Activated T-cell treated with anti-CD3 and anti-CD28 coated beads, Interleukin-2, amount 50 U/mL, for 48 hours (primary cell): ENCODE measurements at places on chromosomes 2 and 18.

DNA sequence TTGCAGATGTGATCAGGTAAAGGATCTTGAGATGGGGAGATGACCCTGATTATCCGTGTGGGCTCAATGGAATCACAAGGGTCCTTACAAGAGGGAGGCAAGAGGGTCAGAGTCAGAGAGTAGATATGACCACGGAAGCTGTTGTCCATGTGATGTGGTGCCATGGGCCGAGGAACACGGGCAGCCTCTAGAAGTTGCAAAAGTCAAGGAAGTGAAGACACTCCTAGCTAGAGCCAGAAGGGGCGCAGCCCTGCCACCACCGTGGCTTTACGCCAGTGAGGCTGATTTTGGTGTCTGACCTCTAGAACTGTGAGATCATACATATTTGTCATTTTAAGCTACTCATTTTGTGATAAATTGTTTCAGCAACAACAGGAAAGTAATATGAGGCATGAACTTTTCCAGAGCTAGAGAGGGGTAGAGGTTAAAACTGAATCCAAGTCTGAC, 114.4 kb downstream of the CAPN13 start:
- no peak for DNase-seq

DNA sequence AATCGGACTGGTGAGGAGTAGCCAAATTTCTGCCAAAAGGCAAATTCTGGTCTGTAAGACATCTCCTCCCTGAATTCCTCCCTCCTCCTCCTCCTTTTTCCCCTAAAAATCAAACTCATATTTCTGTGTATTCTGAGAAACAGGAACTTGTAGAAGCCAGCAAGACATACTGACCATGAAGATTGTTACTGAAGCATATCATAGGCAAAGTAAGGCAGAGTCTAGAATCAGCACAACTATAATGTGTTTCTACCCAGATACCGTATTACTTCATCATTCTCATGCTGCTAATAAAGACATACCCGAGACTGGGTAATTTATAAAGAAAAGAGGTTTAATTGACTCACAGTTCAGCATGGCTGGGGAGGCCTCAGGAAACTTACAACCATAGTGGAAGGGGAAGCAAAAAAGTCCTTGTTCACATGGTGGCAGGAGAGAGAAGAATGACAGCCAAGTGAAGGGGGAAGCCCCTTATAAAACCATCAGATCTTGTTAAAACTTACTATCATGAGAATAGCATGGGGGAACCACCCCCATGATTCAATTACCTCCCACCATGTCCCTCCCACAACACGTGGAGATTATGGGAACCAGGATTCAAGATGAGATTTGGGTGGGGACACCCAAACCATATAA, 24.9 kb upstream of the EPC2 start:
- no peak for DNase-seq

DNA sequence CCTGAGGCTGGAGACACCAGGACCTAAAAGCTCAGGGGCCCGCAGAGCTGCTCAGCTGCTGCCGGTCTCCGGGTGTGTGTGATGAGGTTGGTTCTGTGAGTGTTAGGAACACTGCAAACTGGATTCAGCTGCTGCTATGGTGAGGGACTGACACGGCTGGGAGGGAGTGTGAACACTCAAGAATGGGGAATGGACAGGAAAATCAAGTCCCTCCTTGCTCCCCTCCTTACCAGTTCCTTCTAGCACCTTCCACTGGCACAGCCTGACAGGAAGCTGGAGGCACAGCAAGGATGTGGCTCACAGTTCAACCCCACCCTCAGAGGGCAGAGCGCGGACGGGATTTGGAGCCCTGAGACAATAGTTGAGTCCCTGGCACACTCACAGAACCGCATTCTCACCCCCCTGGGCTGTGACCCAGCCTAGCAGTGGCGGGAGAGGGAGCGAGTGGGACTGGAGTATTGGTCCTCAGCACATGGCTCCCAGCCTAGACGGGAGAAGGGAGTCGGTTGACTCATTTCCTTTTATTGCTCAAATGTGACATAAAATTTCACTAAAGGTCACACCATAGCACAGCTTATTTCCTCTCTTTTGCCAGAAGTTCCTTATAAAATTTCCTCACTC, 42.5 kb downstream of the LRRC30 start:
- no peak for DNase-seq

DNA sequence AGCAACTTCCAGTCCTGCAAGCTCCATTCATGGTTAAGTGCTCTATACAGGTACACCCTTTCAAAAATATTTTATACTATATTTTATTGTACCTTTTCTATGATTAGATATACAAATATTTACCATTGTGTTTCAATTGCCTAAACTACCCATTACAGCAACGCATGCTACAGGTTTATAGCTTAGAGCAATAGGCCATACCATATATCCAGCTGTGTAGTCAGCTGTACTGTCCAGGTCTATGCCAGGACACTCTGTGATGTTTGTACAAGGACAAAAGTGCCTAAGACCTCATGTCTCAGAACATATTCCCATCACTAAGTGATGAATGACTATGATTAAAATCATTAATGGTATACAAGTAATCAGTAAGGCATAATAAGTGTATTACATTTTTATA, 368.7 kb downstream of the CMPK2 start:
- no peak for DNase-seq

DNA sequence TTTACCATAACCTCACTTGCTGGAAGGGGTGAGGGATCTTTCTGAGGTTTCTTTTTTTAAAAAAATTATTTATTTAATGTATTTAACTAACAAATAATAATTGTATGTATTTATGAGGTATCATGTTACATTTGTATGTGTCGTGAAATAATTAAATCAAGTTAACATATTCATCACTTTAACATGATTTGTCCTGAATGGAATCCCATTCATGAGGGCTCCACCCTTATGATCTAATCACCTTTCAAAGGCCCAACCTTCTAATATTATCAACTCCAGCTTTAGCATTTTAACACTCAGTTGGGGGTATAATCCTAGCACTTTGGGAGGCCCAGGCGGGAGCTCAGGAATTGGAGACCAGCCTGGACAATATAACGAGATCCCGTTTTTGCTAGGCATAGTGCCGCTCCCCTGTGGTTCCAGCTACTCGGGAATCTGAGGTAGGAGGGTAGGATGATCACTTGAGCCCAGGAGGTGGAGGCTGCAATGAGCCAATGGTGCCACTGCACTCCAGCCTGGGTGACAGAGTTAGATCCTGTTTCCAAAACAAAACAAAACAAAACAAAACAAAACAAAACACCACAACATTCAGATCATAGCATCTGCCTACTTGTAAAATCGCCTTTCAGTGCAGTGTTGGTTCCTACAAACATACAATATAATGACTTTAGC, 1.1 kb upstream of the TAF4B start:
- DNase-seq = no peak

DNA sequence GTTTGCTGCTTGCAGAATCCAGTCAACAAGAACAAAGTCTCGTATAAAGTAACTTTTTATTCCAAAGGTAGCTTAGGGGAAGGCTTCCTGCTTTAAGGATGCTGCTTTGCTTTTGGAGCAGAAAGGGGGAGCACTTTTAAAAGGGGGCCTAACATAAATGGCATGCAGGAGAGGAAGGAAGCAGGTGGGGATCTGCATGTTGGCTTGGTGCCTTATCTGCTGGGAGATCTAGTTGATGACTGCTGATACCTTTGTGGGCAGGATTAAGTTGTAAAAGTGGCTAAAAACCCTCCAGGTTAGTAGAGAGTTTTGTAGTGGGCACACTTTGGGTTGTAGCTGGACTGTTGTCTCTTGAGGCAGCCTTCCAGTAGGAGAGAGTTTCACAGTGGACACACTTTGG, 22.5 kb downstream of the UBR3 start:
- DNase-seq = no peak

DNA sequence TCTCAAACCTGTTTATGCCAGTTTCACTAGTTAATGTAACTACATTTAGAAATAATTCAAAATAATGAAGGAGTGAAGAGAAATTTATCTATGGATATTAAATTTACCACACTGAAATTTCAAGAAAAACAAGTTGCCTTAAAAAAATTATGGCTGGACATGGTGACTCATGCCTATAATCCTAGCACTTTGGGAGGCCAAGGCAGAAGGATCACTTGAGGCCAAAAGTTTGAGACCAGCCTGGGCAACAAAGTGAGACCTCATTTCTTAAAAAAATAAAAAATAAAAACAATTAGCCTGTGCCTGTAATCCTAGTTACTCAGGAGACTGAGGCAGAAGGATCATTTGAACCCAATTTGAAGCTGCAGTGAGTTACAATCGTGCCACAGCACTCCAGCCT, 29.9 kb downstream of the HDLBP start:
- DNase-seq = no peak

DNA sequence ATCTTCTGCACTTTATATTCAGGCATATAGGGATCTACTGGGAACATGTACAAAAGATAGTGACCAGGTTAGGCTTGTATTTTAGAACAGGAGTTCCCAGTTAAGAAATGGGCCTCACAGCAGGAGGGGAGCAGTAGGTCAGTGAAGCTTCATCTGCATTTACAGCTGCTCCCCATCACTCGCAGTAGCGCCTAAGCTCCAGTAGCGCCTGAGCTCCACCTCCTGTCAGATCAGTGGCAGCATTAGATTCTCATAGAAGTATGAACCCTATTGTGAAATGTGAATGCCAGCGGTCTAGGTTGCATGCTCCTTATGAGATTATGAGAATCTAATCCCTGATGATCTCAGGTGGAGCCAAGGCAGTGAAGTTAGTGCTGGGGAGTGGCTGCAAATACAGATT, 224.4 kb upstream of the CYRIA start:
- no peak for DNase-seq

- peak; percentile 77 for DNase-seq
Measured at GRCh38 chr2:69642709-69643601, 584 bp downstream of the AAK1 start.

- no peak for DNase-seq
Measured at GRCh38 chr2:239169311-239170048, 231.3 kb downstream of the HDAC4 start.

GRCh38 chr2:46471697-46472096, 7.7 kb upstream of the TMEM247 start:
- no peak for DNase-seq

DNA sequence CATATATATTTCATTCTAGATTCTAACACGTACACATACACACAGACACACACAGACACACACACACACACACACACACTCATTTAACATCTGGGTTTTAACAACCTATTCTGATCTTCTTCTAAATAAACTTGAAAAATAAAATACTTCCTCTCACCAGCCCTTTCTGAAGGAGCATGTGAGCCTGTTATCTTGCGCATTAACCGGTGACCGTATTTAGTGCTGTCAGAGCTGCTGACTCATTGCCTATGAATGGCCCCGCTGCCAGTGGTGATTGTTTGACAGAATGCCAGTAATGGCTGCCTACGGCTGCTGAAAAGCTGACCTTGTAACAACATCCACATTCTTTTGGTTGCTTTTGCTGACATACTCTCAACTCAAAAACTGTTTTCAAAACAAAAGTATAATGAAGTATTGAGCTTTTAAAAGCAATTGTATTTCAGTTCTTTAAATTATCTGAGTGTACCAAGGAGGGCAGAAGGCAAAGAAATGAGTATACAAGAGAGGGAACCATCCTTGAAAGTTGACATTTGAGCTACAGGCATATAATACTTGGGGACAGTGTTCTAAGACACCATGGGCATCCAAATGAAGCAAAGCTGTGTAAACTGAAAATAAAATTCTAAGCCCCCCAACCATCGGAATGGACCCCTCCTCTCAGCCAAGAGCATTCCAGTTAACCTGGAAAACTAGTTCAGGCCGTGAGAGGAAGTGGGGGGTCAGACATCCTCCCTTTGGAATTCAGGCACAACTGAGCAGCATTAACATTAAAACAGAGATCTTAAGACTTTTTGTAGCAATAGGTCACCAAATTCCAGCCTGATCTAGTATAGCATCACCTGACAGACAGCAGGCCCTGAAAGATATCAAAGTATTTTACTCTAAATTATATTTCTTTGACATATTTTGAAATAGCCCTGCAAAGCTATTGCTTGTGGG, 50.2 kb upstream of the DTNA start:
- no peak for DNase-seq

DNA sequence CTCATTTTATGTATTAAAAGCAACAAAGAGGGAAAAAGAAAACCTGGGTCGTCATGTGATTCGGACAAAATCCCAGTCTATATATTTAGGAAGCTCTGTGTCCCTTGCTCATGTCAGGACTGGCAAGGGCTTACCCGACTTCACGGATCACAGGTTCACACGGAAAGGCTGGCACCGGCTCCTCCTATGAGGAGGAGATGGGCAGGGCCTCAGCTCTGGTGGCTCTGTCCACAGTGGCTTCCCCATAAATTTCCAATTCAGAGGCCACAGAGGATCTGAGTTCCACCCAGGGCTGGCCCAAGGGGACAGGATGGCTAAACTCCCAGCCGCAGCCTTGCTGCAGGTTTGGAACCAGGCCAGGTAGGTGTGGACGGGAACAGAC, 186.8 kb downstream of the BCL2 start:
- DNase-seq = no peak

DNA sequence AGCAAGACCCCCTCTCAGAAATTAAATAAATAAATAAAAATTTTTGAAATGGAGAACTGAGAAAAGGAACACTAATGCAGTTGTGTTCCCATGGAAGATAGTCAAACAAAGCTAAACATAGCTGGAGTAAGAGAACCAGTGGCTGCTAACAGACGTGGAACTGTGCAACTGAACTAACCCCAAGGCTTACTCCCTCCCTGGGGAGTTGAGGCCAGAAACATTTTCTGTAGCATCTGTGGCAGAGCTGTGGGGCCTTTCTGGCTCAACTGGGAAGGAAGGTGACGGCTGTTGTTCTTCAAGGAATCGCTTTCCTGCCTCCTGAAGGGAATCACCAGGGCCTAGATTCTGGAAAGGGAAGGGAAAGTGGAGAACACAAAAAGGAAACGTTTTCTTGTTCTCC, 53.9 kb upstream of the B3GNT2 start:
- DNase-seq = no peak

DNA sequence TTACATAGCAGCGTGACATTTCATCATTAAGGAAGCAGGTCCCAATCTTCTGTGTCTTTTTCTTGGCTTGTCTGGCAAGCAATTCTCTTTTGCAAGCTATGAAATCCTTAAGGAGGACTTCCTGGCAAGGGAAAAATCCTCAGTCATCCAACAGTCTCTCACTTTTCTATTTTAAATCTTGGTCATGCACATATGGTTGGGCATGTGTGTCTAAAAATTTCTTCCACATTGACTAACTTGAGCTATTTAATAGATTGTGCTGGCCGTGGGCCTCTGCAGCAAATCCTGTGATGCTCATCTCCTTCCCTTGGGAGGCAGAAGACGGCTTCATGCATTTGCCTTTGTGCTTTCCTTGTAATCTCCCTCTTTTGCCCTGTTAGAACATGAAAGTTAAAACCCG, 634.3 kb upstream of the FANCL start:
- no peak for DNase-seq

DNA sequence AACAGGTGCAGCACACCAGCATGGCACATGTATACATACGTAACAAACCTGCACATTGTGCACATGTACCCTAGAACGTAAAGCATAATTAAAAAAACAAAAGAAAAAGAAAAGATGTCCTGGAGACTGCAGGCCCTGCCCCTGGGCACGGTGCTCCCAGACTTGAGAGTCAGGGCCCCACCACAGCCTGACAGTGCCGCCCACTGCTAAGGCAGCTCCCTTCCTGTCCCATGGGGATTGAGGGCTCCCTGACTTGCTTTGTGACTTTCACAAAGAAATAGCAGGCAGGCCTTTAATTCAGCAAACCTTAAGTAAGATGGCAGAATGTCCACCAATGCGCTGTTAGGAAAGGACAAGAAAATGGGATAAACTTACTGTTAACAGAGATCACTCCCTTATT, 116.8 kb downstream of the NDUFA10 start:
- no peak for DNase-seq
